Left colon (tissue), 2 donors: ENCODE measurements at places on chromosomes 16 and 17.
A peak's percentile ranks its signal among the peaks of the same experiment; 100 is the strongest.

GRCh38 chr16:4263504-4264436 lies 9.1 kb downstream of the TFAP4 start:
- DNase-seq, result peak; percentile 71

DNA sequence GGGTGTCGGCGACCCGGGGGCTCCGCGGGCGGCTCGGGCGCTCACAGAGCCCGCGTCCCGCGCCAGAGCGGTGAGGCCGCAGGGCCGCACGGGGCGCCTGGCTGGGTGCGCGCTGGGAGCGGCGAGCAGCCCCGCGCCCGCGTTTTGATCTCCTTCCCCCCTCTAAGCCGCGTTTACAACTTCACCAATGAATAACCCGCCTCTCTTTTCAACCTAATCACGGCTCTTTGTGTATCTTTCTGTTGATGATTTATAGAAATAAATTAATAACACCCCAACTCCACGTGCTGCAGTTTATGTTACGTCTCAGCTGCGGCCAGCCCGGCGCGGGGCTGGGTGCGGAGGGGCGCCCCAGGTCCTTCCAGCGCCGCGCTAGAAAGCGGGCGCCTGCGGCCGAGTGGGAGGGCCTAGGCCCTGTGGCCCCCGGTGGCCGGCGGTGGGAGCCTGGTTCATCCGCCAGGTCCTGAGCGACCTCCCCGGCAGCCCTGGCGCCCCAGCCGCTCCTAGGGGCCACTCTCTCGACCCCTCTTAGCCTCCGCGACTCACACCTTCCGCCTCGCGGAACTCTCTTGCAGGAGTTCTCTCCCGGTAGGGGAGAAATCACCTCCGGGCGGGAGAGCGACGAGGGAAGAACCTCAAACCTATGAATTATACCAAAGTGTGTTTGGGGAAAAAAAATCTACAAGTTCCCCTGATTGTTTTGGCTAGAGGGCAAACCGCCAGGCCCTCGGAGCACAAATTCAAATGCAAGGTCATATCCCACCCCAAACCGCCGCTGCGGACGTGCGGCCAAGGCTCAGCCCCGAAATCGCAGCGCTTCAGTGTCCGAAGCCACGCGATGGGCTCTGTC lies 1.9 kb downstream of the HNF1B start:
- DNase-seq, result no peak

GRCh38 chr17:30600060-30600829 lies 123.0 kb downstream of the GOSR1 start:
- DNase-seq, result peak; percentile 86

GRCh38 chr17:44111777-44112176 lies 11.7 kb downstream of the HDAC5 start:
- no peak for DNase-seq

DNA sequence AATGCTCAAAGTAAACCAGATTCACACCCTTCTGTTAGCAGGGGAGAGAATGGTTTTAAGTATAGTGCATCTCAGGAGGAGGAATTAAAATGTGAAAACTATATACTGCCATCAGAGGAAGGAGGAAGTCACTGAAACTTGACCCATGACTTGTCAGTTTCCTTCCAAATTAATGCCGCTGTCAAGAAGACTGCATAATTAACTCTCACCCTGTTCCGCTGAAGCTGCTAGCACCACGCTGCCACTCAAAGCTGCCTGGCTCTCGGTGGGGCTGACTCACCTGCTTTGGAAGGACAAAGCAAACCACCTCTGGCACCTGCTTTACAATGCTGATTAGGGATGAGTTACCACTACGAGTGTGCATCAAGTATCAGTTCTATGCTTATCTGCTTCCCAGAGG lies 37.8 kb upstream of the ULK2 start:
- DNase-seq, result no peak

DNA sequence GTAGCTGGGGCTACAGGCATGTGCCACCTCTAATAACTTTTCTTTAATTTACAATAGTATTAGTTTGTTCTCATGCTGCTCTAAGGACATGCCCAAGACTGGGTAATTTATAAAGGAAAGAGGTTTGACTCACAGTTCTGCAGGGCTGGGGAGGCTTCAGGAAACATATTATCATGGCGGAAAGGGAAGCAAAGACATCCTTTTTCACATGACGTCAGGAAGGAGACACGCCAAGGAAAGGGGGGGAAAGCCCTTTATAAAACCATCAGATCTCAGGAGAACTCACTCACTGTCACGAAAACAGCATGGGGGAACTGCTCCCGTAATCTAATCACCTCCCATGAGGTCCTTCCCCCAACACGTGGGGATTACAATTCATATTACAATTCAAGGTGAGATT lies 18.3 kb downstream of the IL4R start:
- no peak for DNase-seq

DNA sequence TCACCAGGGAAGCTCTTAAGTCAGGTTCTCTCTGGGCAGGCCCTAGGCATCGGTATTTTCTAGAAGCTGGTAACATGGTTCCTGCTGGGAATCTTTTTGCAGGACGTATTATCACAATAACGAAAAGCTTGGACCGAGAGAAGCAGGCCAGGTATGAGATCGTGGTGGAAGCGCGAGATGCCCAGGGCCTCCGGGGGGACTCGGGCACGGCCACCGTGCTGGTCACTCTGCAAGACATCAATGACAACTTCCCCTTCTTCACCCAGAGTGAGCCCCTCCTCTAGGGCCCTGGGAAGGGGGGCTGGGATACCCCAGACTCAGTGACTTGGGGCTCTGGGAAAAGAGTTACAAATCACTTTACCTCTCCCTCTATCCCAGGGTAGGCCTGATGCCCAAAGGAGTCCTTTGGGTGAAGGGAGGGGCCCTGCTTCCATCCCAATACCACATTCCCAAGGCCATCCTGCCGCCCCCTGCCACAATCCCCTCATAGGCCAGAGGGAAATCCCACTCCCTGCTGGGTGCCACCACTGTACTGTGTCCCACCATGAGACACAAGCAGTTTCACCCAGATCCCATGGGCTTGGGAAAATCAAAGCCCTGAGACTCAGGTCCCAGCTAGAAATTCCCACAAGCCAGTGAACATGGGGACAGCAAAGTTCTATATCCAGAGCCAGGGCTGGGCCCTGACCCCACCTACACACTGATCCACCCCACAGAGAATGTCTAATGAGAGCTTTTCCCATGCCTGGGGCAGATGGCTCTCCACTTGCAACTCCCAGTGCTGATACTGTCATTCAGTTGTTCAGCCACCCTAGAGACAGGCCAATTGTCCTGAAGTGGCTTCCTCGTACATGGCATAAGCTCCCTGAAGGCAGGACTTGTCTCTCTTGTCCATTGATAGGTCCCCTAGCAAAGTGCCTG lies 23.0 kb downstream of the CDH5 start:
- no peak for DNase-seq

DNA sequence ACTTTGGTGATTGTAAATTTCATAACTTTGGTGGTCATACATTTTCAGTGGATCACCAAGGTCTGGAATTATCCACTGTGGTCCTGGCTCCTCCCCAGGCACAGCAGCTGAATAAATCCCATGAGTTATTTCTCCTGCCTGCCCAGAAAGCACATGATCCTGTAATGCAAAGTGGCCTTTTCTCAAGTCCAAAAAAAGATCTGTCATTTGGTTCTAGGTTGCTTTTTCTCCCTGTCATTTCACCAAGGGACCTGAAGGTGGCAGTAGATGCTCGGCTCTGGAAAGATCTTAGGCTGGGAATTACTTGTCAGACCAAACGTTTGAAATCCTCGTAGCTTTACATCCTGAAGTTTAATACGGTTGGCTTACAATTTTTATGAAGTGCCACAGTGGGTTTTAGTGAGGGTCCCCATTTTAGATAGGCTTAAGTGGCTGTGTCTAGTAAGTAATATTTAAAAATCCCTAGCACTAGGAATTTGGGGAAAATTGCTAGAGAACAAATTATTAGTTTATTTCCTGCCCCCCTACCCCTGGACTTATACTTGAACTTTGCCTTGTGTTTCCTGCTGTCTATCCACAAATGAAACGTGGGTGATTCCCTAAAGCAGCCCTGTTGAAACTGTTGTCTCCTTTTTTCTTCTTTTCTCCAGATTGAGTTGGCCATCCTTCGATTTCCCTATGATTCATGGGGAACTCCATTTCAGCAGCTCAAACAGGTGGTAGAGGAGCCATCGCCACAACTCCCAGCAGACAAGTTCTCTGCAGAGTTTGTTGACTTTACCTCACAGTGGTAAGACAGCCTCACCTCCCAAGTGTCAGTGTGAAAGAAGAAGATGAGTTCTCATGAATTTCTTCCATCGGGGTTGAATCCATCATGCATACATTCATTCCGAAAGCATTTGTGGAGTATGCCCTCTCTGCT lies 111.7 kb downstream of the MAP2K6 start:
- DNase-seq, result peak; percentile 21

GRCh38 chr17:2624292-2624731 lies 30.9 kb downstream of the PAFAH1B1 start:
- DNase-seq, result no peak

GRCh38 chr17:48262982-48263730 lies 155.6 kb downstream of the SNX11 start:
- DNase-seq, result no peak

GRCh38 chr17:1713878-1714426 lies 3.8 kb upstream of the TLCD2 start:
- peak; percentile 66 for DNase-seq

- no peak for DNase-seq
Measured at GRCh38 chr16:83994703-83995102, 26.7 kb downstream of the NECAB2 start.

GRCh38 chr16:1909561-1910231 lies 8.5 kb downstream of the HS3ST6 start:
- DNase-seq, result peak; percentile 81

GRCh38 chr16:55384288-55385247 lies 60.6 kb downstream of the IRX6 start:
- DNase-seq, result no peak

GRCh38 chr17:54259476-54259875 lies 436.7 kb downstream of the KIF2B start:
- DNase-seq, result no peak

DNA sequence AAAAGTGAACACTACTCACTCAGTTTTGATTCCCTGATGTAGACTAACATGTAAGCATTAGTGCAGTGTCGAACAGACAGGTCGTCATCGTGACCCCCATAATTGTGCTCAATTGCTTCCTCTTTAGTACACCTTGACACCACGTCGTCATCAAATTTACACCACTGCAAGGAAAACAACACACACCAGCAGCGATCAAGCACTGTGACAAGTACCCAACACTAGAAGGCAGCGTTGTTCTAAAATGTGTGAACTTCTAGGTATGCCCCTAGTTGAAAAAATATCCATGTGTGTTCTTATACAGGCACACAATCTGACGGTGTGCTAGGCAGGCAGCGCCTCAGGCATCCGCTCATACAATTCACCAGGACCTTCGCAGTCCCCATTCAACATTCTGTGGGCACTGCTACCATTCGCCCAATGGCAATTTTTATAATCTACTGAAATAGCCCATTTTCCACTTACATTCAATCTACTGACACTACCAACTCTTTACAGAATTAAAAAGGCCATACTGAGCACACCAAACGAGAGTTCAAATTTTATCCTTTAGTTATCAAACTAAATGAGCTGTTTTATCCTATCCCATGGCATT lies 23.1 kb downstream of the LITAFD start:
- no peak for DNase-seq

DNA sequence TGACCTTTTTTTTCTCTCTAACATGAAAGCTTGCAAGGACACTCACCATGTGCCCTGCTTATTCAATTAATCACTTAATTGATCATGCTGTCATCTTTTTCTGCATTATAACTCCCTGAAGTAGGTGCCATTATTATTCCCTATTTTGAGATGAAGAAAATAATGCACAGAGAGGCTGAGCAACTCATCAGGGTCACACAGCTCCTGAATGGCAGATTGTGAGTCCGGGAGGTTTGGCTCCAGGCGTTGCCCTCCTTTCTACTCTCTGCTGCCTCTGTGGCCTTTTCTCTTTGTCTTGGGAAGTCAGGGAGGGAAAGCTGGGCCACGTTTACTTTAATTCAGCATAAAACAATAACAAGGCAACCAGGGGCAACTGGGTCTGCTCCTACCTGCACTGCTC lies 17.2 kb upstream of the N4BP1 start:
- DNase-seq, result no peak

GRCh38 chr16:20271893-20272292 lies 55.4 kb downstream of the GP2 start:
- DNase-seq, result no peak

DNA sequence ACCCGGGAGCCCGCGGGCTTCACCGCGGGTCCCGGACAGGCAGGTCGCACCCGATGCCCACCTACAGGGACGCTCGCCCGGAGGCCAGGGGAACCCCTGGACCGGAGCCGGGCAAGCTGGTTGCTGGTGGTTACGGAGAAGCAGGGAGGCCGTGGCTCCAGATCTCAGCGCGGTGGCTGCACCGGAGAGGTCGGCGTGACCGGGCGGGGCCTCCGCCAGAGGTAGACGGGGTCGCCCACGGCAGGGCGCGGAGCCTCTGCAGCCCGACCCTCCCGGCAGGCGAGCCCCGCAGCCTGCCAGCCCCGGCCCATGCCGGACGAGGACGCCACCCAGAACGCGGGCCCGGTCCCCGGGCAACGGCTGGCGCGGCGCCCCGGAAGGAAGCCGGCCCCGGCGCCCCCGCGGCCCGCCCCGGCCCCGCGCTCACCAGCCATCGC lies 341 bp downstream of the PCYT2 start:
- DNase-seq, result no peak

DNA sequence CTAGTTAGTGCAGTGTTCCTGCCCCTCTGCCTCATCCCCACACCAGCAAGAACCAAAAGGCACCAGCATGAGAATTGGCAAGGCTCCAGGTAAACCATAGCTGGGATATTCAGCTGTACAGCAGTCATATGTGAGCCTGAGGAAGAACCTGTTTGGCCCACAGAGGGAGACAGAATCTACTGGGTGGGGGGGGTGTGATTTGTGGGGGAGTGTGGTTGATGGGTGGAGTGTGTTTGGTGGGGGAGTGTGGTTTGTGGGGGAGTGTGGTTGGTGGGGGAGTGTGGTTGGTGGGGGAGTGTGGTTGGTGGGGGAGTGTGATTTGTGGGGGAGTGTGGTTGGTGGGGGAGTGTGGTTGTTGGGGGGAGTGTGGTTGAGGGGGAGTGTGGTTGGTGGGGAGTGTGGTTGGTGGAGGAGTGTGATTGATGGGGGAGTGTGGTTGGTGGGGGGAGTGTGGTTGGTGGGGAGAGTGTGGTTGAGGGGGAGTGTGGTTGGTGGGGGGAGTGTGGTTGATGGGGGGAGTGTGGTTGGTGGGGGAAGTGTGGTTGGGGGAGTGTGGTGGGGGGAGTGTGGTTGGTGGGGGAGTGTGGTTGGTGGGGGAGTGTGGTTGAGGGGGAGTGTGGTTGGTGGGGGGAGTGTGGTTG lies 19.5 kb downstream of the MINK1 start:
- no peak for DNase-seq

GRCh38 chr17:43855061-43855460 lies 8.1 kb downstream of the CD300LG start:
- DNase-seq, result no peak

- DNase-seq, result no peak
Measured at GRCh38 chr17:49509588-49509917, 14.5 kb downstream of the NGFR start.

- DNase-seq, result no peak
Measured at GRCh38 chr17:63962298-63962744, 10.4 kb downstream of the SCN4A start.

GRCh38 chr17:76427501-76428231 lies 25.3 kb downstream of the UBE2O start:
- DNase-seq, result no peak
